Inflammatory macrophage treated with lipopolysaccharide for 1 hour (primary cell): ENCODE measurements at places on chromosomes 4 and X.

- no peak for DNase-seq
These were observed 150.6 kb downstream of the POU3F4 start for GRCh38 chrX:83658731-83659130.

- DNase-seq: no peak
These were observed 351.2 kb downstream of the ARHGAP24 start for GRCh38 chr4:85826060-85826678.

DNA sequence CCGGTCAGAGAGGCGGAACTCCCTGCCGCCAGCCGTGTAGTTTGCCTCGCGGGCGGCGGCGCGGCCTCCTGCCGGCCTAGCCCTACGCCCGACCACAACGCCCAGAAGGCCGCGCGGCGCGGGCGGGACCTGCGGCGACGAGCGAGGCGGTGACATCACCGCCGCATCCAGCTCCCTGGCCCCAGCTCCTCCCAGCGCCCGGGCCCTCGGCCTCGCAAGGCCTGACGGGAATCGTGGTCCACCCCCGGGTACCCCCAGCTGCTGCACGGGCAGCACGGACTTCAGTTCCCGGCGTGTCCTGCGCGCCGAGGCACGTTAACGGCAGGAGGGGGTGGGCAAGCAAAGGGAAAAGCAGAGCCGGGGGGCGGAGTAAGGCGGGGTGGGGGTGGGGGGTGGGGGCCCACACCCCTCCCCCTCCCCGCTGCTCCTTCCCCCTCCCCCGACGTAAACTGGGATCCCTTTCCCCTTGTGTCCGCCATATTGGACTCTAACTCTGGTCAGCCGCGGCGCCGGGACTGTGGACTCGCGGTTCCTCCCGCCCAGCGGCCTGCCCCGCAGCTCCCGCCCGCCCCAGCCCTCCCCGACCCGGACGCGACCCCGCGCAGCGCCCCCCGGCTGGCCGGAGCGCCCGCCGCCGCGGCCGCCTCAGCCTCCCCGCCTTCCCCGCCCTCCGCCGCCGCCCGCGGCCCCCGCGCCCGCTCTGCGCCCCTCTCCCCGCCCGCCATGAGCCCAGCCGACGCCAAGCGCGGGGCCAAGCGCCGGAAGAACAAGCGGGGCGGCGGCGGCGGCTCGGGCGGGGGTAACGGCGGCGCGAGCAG is at the start of gene FAM193A:
Gene FAM193A, plus strand, starts transcription at position 455 of the 818 bp plus-strand sequence. Its CDS starts 269 bp downstream, at position 724.
- peak; percentile 99 for DNase-seq

DNA sequence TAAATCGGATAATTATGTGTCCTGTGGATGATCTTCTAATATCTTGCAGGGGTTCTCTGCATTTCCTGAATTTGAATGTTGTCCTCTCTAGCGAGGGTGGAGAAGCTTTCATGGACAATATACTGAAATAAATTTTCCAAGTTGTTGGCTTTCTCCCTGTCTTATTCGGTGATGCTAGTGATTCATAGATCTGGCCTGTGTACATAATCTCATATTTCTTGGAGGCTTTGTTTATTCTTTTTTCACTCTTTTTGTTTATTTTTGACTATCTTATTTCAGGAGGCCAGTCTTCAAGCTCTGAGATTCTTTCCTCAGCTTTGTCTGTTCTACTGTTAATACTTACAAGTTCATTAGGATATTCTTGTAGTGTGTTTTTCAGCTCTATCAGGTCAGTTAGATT is 20.7 kb upstream of the CLGN start:
- DNase-seq: no peak

GRCh38 chrX:109856974-109857373 is 123.9 kb upstream of the ACSL4 start:
- DNase-seq: peak; percentile 16

GRCh38 chrX:21798677-21799219 is 40.7 kb upstream of the MBTPS2 start:
- no peak for DNase-seq

DNA sequence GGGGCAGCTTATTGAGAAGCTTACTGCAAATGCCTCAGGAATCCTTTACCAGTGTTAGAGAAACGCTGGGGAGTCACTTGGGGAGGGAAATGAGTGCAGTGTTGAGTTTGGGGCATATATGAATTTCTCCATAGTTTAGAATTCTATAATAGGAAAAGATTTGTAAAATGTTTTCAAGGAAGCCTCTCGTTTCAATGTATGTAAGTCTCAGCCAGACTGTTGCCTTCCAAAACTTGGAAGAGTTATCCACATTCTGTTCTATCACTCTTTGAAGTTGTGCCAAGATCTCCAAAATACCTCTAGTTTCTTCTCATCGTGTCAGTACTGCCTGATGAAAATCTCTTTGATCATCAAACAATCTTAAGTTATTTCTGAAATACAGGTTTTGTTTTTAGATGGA is 565 bp upstream of the LRCH2 start:
- no peak for DNase-seq

DNA sequence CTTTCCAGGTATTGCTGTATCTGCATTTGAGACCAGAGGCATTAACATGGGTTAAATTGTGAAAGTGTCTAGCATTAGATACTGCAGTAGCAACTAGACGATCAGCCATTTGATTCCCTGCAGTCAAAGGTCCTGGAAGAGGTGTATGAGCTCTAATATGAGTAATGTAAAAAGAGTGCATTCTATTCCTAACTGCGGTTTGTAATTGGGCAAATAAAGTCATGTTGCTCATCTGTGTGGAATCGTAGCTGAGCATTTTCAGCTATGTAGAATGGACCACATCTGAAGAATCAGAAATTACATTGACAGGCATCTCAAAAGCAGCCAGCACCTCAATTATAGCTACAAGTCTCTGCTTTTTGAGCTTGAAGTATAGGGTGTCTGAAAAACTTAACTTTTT is 157.6 kb downstream of the ZNF518B start:
- DNase-seq: no peak

- peak; percentile 3 for DNase-seq
These were observed 30.4 kb upstream of the PAGE1 start for GRCh38 chrX:49725923-49726904.

GRCh38 chrX:7069556-7069955 is 78.0 kb upstream of the STS start:
- no peak for DNase-seq

DNA sequence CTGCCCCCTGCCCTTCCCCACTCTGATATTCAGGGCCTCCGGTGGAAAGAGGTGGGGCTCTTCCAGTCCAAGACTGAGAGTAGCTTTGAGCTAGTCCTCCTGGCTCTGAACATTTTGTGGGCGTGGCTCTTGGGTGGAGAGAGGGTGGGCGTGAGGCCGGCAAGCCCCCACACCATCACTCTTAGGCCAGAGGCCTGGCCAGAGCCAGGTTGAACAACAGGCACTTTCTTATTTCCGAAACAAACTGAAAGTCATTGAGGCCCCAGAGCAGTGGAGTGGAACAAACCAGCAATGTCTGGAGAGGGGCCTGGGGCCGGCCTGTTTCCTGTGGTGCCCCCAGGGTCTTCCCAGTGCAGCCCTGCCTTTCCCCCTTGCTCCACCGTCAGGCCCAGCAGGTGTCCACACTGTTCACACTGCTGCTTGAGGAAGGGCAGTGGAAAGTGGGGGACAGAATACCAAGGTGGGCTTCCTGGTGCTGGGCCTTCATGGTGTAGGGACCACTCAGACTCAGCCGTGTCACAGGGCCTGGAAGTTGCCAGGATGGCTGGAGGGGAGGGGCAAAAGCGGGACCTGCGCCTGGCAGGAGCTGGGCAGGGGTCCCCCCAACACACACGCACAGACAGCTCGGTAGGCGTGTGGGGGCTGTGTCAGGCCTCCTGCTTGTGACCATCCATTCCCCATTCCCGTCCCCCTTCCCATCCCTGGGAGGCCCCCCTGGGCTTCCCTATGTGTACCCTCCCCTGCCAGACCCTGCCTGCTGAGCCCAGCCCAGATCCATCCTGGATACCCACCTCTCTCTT is 2.9 kb downstream of the ADRA2C start:
- no peak for DNase-seq
